Lung microvascular endothelial cell (primary cell): ENCODE measurements at places on chromosomes 4 and X. TPM values are rescaled to one million over a fixed set of nuclear protein-coding genes. Genes with fewer than 3 reads are reported as not detected.

GRCh38 chr4:118749347-118749988, 64.3 kb downstream of the METTL14 start:
- DNase-seq: no peak

GRCh38 chr4:26105337-26105736, 191.3 kb downstream of the SMIM20 start:
- no peak for DNase-seq

Gene TMSB15B
- total RNA-seq: 3.1 and 3.6 TPM in 2 replicates

Gene PDGFRA
- total RNA-seq: 0.20 and 0.44 TPM in 2 replicates

DNA sequence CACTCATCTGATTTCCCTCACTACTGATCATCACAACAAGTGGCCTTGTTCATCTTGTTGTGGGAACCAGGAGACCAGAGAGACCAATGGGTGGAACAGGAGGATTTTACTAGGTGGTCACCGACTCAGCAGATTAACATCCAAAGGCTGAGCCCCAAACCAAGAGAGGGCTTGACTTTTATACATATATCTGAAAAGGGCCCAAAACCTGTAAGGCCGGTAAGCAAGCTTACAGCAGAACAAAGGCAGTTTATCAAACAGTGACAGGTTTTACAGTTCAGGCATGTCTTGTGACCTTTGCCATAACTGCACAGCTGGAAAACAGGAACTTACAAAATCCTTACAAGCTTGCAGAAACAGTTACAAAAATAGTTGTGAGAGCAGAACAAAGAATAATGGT, 195.9 kb downstream of the OR13H1 start:
- peak; percentile 4 for DNase-seq

DNA sequence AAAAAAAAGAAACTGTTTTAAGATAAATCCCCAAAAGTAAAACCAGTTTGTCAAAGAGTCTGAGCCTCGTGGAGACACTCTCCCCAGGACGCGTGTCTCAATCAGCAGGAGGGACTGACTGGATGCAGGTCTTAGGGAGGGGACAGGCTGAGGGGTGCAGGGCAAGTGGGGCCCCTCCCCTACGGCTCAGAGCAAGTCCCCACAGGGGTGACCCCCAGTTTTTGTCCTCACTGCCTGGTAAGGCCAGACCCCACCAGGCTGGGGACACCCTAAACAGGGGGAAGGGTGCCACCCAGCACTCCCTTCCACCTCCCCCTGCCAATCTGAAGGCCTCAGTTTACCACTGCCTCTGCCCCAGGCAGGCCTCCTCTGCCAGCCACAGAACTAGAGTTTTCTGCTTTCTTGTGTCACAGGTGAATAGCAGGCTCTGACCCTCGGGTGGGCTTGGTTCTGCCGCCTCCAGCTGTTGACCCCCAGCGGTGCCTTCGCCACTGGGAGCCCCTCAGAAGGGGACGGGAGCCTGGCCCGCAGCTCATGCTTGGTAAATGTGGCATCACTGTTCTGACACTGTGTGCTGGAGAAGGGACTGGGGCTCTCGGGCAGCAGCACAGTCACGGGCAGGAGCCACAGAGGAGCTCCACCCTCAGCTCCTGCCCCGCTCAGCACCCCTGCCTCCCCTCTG, 69.8 kb upstream of the MXD4 start:
- no peak for DNase-seq

Gene MAGEE2
- total RNA-seq: not detected in 2 replicates

DNA sequence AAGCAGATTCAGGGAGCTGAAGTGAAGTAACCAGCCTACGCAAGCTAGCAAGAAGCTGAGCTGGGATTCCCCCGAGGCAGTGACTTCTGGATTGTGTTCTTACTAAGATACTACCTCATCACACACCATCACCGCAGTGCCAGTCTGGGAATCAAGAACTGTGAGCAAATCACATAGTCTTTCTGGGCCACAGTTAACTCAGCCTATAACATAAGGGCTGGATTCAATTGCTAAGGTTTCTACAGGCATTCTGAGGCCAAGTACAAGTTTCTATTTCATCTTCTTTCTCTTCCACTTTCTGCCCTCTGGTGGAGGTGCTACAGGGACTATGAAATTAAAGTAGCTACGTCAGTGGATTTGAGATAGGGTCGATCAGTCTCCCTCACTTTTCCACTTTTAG, 1.4 kb upstream of the CORIN start:
- peak; percentile 20 for DNase-seq

Gene FRMPD3
- not detected in 2 replicates for total RNA-seq

DNA sequence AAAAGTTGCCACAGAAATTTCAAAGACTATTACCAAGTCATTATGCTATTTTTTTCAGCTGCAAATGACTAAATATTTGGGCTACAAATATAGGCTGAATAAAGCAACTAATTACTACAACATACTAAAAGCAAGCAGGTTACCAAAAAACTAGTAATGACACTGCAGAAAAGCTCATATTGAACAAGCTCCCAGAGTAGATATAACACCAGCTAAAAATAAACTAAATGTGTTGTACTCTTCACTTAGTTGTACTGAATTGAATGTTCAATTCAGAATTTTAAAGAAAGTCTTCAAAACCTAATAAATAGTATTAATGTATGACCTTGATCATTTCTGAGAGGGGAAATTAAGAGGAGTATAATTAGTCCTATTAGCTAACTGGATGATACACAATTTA, 12.0 kb downstream of the ATP8A1 start:
- DNase-seq: no peak

- peak; percentile 91 for DNase-seq
These were observed 94.5 kb downstream of the ANXA3 start for GRCh38 chr4:78645853-78646757.

Gene IL13RA2
- 0.20 and 0.65 TPM in 2 replicates for total RNA-seq

Gene GLRA2
- not detected in 2 replicates for total RNA-seq

Gene ZMAT1
- 0.65 and 1.2 TPM in 2 replicates for total RNA-seq

Gene SLC25A5
- 146 and 223 TPM in 2 replicates for total RNA-seq

- peak; percentile 51 for DNase-seq
These were observed 141.0 kb upstream of the FAM47C start for GRCh38 chrX:36867143-36867542.

Gene YY2
- 0.65 and 0.79 TPM in 2 replicates for total RNA-seq

GRCh38 chr4:104859601-104860237, 287.0 kb upstream of the TET2 start:
- no peak for DNase-seq

DNA sequence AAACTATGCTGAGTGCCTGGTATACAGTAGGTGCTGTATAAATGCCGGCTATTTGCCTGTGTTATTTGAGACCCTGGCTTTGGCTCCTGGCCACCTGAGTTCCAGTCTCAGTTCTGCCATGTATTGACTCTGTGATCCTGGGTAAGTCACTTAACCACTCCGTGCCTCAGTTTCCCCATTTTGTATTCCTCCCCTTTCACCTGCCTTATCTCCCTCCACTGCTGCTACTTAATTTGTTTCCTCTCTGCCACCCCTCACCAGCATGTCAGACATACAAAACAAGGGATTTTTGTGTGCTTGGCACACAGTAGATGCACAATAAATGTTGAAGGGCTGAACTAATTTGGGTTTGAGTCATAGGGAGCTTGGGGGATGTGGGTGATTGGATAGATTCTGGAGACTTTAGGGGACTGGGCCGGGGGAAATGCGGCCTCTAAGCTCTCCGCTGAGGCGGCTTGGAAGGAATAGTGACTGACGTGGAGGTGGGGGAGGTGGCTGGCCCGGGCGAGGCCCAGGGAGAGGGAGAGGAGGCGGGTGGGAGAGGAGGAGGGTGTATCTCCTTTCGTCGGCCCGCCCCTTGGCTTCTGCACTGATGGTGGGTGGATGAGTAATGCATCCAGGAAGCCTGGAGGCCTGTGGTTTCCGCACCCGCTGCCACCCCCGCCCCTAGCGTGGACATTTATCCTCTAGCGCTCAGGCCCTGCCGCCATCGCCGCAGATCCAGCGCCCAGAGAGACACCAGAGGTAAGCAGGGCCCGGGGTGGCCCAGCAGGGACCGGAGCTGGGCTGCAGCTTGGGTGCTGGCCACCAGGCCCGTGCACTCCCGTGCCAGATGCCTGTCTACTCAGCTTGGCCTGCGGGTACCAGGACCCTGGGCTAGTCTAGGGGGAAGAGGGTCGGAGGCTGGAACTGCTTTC, at the start of gene TIMP1:
Gene TIMP1, plus strand, starts transcription at position 706 of the 917 bp plus-strand sequence. CDS start 980 bp downstream, outside the sequence.
- DNase-seq: peak; percentile 89

DNA sequence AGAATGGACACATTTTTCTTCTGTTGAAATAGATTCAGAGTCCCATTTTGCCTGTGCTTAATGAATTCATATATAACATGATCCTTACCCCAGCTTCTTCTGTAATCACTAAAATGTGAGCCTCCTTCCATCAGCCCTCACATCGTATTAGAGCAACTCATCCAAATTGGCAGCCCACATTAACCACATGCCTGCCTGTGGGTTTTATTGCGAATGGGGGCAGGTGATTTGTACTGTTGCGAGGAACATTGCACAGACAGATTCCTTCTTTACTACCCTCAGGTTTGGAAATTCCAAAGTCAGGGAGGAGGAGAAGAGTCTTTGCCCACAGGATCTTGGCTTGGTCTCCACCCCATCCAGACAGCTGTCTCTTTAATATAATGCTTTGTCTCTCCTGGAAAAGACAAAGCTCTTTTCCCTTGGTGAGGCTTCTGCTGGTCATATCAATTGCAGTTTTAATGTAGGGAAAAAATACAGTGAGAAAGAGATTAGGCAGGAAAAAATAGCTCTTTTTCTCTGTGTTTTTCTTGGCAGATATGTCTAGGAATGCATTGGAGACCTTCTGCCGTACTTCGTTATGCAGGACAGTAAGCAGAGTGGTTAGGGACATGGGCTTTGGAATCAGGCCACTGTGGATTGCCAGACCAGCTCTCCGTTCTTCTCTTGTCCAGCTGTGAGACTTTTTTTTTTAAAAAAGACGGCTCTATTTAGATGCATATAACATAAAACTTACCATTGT, 371.2 kb downstream of the AFF2 start:
- DNase-seq: no peak

Gene SPANXB1
- total RNA-seq: not detected in 2 replicates

DNA sequence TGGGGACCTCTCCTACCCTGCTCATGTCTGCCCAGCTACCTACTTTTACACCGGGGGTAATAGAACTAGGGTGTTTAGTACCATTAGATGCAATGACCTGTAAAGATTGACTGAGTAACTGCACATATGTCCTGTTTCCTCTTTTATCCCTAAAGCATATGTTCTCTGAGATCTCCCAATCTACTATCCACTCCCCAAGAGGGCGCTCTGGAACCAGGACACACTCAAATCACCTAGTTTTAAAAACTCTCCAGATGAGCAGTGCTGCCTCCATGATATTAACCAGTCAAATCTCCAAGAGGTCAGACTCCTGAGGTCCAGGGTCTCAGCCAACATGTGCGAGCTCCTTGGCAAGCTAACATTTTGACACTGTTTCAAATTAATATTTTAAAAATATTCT, 87.0 kb upstream of the TSPAN5 start:
- peak; percentile 54 for DNase-seq

DNA sequence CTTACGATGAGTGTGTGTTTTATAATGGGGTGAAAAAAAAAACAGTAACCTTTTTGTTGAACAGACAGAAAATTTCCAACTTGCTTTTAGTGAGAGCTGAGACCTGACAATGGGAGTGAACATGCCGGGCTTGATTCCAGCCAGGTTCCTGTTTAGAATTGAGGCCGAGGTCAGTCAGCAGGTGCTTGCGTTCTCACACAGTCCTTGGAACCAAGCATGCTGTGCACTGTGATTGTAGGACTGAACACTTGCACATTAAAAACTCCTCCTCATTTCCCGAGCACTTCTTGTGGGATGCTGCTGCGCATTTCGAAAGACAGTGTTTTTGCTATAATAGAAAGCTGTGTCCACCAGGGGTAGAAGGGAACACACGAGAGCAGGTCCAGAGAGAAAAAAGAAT, 51.8 kb downstream of the TMEM131L start:
- peak; percentile 97 for DNase-seq

Gene EXOC1
- total RNA-seq: 26.8 and 32.7 TPM in 2 replicates

DNA sequence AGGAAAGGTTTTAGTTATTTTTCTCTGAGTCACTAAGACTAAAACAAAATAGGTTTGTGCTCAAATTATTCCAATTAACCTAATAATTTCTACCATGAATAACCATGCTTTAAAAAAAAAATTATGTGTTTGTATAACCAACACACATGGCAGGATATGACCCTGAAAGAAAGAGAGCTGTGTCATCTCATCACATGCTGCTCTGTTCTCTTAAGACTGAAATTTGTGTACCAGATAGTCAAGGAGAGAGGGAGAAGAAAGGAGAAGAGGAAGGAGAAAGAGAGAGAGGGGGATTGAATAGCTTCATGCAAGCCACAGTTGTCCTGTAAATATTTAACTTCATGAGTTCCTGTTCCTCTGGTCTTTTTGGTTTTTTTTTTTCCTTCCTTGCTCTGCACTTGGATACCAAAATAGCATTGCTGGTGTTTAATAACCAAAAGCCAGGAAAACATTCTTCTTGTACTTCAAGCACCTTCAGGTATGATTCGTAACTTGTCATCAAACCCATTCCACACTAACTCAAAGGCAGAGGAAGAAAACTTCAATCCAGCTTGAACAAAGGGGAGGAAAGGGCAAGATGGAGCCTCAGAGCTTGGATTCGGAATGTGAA, 6.4 kb upstream of the PROM1 start:
- DNase-seq: no peak

GRCh38 chr4:1234811-1235292, 14.1 kb downstream of the CTBP1 start:
- no peak for DNase-seq

Gene HSFX4
- total RNA-seq: not detected in 2 replicates

DNA sequence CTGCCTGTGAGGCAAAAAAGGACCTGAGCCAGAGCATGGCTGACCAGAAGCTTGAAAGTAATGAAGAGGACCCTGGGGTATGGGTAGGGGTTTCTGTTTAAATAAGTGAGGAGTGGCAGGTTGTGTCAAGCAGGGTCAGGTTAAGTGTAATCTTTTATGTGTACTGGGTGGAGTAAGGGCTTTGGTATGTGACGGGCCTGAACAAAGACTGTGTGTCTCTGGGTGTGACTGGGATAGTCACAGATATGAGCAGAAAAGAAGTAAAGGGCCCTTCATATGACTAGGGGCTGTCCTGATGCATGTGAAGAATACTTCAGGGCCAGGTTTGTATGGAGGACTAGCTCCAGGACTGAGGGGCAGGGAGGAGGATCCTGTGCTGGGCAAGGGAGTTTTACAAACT, 82.4 kb downstream of the ITIH6 start:
- DNase-seq: no peak

- no peak for DNase-seq
These were observed 34.3 kb downstream of the PAPSS1 start for GRCh38 chr4:107685740-107686139.

DNA sequence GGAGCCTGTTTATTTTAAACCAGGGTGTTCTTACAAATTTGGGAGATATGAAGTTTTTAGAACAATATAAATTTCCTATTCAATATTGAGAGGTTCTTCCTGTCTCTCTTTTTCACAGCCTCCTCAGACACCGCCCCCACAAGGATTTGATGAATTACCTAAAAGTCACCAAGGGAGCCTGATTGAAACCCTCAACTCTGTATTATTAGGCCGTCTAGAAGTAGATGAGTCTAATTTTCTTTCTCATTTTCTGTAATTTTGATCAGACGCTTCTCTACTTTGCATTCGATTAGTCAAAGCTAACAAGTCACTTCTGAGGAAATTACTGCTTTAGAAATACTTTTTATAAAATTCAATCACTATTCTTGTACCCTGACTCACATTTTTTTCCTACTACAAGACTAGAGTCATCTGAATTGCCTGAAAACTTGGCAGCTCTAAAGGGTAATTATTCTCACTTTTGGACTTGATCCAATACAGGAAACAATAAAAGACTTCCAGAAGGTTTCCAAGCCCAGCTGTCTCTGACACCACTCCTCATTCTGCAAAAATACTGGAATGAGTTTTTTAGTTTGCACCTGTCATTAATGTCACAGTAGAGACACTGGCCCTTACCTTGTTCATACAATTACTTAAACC, 111.2 kb downstream of the ELOVL6 start:
- peak; percentile 93 for DNase-seq

Gene JADE1
- 6.9 and 8.1 TPM in 2 replicates for total RNA-seq

- DNase-seq: no peak
These were observed 41.9 kb upstream of the FAM47B start for GRCh38 chrX:34900691-34901090.
